Stimulated activated CD8-positive, alpha-beta memory T cell treated with anti-CD3 and anti-CD28 coated beads, Interleukin-7, amount 100 ng/mL, for 1 hour (primary cell): ENCODE measurements at places on chromosomes 3 and 15.

GRCh38 chr3:68876112-68876713 lies 56.1 kb downstream of the TAFA4 start:
- no peak for DNase-seq

DNA sequence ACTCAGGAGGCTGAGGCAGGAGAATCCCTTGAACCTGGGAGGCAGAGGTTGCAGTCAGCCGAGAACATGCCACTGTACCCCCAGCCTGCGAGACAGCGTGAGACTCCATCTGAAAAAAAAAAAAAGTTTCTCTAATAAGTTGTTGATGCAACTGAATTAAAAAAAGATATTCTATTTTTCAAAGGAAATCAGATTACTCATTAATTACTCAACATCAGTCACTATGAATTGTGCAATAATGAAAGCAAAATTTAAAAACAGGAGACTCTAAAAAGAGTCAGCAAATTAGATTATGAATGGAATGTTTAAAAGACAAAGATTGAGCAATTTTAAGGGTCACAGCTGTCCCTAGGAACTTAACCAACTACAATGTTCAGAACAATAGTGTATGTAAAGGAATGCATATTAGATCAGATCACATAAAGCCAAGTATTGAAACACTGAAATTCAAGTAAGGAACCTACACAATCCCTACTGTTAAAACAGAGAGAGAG lies 60.2 kb upstream of the SLC4A7 start:
- no peak for DNase-seq

DNA sequence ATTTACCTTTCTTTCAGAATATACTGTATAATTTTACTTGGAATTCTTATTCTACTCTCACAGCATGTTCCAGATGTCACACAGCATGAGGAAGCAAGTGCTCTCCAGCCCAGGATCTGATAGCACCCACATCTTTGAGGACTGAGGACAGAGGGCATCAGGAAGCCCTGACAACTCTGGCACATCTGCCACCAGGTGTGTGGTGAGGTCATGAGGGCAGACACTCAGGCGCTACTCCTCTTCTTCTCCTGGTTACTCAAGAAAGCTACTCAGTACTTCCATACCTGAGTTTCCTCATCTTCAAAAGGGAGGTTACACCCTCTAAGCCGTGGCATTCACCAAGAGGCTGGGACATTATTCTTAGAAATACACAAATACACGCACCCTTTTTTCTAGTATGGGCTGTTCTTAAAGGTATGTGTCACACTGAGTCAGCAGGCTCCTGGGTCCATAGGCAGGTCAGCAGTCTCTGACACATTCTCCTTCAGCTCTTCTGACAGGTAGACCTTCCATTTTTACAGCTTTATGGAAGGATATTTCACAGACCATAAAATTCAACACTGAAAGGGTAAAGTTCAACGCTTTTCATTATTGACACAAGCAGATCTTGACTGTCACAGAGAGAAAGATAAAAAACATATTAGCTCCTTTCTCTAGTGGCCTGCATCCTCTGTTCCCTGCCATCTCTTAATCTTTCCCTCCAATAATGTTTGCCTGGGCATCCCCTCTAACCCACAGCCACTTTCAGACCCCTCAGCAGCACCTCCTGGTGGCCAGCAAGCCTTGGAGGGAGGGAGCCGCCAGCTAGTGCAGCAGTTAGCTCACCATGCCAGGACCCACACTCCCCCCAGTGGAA lies 103.2 kb upstream of the TJP1 start:
- peak; percentile 13 for DNase-seq

DNA sequence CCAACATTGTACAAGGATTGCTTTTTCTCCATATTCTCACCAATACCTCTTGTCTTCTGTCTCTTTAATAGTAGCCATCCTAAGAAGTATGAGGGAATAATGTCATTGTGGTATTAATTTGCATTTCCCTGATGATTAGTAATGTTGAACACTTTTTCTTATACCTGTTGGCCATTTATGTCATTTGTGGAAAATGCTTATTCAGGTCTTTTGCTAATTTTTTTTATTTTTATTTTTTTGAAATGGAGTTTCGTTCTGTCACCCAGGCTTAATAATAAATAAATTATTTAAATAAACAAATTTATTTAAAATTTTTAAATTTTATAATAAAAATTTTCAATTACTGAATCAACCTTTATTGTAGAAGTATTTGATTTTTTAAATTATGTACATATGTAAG lies 37.1 kb downstream of the REC114 start:
- DNase-seq: no peak

- no peak for DNase-seq
Measured at GRCh38 chr15:100889385-100890050, 9.9 kb downstream of the ALDH1A3 start.

- no peak for DNase-seq
Measured at GRCh38 chr3:113775516-113775915, 28.7 kb downstream of the ATP6V1A start.

DNA sequence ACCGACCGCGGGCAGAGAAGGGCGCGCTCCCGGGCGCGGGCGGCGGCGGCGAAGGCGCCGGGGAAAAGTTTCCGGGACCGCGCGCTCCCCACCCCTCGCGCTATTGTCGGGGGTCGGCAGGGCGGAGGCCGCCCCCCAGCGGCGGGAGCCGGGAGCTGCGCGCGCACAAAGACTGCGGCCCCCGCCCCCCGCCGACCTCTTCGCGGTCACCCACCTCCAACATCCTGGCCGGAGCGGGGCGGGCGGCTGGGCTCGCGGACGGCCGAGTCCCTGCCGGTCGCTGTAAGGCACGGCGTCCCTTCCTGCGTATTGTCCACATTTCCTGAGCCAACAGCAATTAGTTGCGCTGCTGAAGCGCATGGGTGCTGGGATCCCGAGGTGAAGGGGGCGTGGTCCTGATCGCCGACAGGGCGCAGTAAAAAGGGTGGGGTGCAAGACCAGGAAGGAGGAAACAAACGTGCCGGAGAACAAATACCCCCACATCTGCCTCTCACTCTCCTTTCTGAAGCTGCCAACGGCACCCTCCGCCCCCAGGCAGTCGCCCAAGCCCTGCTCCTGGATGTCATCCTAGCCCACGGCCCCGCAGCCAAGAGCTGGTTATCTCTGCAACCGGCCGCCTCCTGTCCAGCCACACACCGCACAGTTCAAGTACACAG lies at the start of gene TMEM44:
TSS of gene TMEM44 (minus strand) at position 71 of the 656 bp plus-strand sequence. CDS start 204 bp downstream, outside the sequence.
- peak; percentile 27 for DNase-seq

- DNase-seq: no peak
Measured at GRCh38 chr3:129989414-129989813, 14.9 kb downstream of the TRH start.

DNA sequence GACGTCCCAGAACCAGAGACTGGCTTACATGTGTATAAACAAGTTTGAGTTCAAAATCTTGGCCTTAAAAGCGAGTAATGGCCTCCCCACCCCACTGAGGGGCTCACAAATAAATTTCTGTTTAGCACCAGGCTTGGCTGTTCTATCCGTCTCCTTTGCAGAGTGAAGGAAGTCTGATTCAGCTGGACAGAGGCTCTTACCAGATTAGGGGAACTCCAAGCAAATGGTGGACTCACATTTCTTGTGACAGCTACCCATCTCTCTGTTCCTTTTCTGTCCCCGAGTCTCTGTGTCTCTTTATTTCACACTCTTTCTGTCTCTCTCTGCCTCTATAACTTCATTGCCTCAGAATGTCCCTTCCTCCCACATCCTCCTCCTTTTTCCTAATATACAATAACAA lies 62.7 kb downstream of the DGKG start:
- no peak for DNase-seq

- no peak for DNase-seq
Measured at GRCh38 chr3:172716476-172716875, 5.6 kb upstream of the NCEH1 start.

GRCh38 chr3:6281662-6282061 lies 579.3 kb upstream of the GRM7 start:
- DNase-seq: no peak

DNA sequence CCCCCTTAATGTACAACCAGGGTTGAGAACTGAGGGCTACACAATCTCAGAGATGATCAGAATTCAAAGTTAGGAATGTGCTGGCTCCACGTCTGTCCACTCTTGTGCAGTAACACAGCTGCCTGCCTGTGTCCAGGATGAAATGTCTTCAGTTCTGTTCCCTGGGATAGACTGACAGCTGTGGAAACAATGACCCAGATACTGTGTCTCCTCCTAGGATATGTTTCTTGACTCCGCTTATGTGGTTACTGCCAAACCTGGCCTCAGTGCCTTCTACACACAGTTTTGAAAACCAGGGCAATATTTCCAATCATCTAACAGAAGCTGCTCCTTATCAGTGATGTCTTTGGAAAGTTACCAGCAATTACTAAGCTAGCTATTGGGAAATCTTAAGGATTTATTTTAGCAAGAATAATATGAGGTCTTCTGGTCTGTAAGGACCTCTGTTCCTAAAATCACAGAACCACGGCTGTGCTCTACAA lies 67.6 kb downstream of the NOX5 start:
- no peak for DNase-seq

GRCh38 chr3:83218383-83219200 lies 1457.1 kb upstream of the GBE1 start:
- DNase-seq: no peak

DNA sequence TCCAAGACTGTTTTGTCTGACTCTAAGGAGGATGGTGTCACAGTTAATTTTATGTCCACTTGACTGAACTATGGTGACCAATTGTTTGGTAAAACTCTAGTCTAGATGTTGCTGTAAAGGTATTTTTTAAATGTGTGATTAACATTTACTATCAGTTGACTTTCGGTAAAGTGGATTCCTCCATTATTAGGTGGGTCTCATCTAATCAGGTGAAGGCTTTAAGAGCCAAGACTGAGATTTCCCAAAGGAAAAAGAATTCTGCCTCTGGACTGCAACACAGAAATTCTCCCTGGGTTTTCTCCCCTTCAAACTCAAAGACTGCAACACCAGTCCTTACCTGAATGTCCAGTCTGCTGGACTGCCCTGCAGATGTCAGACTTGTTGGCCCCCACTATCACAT lies 118.9 kb downstream of the OXNAD1 start:
- no peak for DNase-seq

- DNase-seq: no peak
Measured at GRCh38 chr15:58374147-58374546, 57.6 kb upstream of the LIPC start.

GRCh38 chr3:192940129-192940528 lies 22.5 kb upstream of the MB21D2 start:
- no peak for DNase-seq

- DNase-seq: no peak
Measured at GRCh38 chr3:88321363-88322050, 171.7 kb downstream of the C3orf38 start.

- DNase-seq: no peak
Measured at GRCh38 chr15:79922512-79923078, 25.8 kb upstream of the MTHFS start.

GRCh38 chr15:29613951-29614382 lies 208.3 kb downstream of the TJP1 start:
- no peak for DNase-seq

DNA sequence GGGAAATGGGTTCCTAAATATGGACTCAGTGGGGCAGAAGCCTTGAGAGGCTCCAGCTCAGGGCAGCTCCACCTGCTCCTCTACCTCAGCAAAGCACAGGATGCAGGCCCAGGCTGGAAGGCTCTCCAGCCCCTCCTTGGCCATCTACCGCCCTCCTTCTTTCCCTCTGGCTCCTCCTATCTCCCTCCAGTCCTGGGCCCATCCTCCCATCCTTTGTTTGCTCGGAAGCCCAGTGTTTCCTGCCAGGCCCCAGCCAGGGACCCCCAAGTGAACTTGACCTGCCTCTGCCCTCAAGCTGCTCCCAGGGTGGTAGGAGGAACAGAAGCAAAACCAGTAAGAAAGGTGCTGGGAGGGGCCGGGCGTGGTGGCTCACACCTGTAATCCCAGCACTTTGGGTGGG lies 20.1 kb downstream of the MAPKAPK3 start:
- DNase-seq: no peak

DNA sequence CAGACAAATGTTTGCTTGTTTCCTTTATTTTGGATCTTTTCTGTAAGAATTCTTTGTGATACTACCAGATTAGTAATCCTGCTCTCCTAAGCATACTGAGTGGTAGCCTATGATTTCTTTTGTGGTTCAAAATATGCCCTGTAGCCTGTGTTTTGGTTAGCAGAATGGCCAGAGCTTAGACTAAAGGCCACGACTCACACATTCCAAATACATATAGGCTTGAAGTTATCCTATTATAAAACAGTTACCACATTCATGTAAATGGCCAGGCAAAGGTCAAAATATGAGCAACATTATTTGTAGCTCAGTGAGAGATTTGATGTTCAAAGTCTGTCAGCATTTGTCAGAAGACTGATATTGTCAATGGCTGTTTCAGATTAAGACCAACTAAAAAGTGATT lies 84.5 kb downstream of the MITF start:
- DNase-seq: no peak

GRCh38 chr3:164779816-164780215 lies 298.5 kb downstream of the SI start:
- no peak for DNase-seq

GRCh38 chr3:107446706-107447105 lies 69.5 kb downstream of the CCDC54 start:
- DNase-seq: no peak

GRCh38 chr15:99736702-99737101 lies 3.5 kb upstream of the LYSMD4 start:
- no peak for DNase-seq

DNA sequence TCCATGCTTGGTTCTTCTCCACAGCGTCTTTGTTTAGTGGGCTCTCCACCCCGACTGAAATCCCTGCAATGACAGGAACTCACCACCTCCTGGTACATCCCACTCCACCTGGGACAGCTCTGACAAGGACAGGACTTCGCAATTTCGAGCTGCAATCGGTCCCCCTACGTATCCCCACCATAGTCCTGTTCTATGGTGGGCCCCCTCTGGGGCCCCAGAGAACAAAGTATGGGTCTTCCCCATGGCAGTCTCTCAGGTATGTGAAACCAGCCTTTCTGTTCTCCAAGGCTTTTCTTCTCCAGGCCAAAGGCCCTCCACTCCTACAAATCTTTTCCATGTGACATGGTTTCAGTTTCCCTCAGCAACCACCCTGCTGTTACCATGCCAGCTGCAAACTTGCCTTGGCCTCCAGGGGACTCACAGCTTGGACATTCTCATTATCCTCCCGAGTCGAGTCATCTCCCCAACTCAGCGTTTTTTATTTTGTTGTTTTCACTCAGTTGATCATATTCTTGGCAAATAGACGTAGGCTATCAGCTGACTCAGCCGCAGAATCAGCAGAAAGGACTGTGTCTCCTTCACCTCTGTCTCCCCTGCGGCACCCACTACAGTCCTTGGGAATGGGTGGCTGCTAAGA lies 233.3 kb downstream of the OPA1 start:
- DNase-seq: no peak
